H54 (cell line): ENCODE measurements at places on chromosomes 13 and 19.

DNA sequence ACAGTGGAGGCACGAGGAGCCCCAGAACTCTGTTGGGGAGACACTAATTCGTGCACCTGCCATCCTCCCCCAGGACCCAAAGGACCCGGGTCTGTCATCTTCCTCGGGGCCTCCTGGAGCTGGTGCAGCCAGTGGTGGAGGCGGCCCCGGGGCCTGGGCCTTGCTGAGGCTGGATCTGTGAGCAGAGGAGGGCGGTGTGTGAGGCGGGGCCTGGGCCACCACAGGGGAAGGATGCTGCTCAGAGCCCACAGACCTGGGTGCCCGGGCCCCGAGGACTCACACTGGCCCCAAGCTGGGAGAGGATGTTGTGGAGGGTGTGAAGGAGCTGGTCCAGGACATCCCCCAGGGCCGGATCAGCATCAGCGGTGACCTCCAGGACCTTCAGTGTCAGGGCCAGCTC lies 8.3 kb downstream of the IFNL3 start:
- no peak for DNase-seq

DNA sequence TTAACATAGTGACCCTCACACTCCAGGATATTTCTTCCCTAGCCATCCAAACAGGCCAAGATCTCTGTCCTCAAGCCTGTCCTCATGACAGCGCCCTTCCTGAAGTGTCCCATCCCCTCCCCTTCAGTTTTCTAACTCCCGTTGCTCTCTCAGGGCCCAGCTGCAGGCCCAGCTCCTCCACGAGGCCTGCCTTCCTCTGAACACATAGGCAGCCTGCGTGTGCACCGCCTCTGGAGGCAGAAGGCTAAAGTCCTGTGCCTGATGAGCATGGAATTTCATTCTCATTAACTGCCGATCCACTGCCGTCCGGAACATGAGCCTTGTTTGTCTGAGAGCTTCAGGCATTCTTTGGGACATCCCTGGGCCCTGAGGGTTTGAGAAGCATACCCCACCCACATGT lies 306.4 kb downstream of the DCLK1 start:
- DNase-seq: no peak

DNA sequence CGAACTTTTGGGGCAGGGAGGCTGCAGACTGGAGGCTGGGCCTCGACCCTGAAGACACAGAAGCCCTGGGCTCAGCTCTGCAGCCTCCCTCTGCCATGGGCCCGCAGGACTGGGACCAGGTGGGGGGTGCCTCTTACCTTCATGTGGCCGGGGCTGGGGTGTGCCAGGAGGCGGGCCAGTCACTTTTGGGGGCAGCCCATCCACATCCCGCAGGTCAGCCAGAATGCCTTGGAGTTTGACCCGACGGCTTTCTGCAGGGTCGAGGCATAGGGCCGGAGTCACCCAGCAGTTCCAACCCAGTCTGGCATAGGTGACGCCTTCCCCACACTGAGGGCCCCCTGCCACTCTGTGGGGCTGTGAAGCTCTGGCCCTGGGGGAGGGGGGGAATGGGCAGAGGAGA lies 10.8 kb upstream of the PRKD2 start:
- DNase-seq: no peak

DNA sequence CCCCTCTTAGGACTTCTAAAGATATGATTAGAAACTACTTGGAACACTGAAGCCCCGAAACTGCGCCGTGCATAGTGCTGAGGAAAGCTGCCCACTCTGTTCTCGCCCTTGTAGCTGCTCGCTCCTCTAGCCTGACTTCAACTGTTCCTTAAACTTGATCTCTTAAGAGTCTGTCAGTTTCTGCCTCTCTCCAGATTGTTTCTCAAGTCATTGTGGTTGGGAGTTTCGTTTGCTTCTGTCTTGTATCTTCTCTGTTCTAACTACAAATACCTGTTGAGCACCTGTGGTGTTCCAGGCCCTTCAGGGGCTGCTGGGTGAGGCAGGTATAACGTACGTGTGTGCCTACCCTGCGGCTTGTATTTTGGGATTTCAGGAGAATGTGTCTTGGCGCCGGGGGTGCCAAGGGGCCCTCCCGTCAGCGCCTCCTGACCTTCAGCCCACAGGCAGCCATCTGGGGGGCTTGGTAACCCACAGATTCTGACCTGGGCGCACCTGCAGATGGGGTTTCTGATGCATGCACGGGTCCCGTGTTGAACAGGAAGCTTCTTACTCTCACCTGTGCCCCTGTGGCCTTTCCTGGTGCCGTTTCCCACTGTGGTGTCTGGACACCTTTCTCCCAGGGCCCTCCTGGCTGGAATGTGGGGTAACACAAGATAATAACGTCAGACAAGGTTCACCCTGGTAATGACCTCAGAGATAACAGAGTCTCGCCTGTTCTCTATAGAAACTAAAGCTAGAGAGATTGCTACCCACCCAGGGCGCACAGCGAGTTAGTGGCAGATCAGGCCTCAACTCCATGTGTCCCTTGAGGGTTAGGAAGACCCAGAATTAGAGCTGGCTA lies 17.2 kb upstream of the DCUN1D2 start:
- DNase-seq: no peak

DNA sequence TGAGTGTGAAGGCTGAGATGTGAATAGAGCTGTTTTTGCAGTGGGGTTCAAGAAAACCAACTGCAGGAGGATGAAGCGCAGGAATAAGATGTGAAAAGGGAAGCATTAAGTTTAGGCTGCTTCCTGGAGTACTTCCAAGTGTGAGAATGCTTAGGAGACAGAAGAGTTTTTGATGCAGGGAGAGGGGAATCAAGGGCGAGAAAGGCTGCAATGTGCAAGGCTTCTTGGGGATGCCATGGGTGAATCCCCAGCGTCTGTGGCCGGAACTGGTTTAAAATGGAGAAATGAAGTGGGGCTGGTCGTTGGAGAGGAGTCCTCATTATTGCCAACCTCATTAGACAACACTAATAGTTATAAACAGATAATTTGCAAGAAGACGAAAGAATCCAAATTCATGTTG lies 764.9 kb downstream of the LIG4 start:
- DNase-seq: no peak

DNA sequence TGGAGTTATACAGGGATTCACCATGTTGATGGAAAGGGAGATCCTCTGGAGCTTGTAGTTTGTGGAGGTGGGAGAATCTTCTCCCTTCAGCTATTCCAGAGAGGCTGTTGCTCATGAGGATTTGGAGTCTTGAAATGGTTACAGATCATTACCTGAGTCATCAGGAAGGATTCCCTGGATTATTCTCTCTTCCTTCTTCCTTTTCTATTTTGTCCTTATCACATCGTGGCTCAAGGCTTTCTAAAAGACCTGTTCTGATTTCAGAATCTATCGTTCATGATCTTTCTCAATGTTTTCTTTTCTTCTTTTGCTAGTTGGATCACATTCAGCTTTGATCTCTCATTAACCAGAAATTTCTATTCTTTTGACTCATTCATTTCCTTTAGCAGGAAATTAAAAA lies 196.0 kb downstream of the KLF5 start:
- DNase-seq: no peak

GRCh38 chr19:2458054-2458453 lies 1.3 kb upstream of the LMNB2 start:
- DNase-seq: no peak

DNA sequence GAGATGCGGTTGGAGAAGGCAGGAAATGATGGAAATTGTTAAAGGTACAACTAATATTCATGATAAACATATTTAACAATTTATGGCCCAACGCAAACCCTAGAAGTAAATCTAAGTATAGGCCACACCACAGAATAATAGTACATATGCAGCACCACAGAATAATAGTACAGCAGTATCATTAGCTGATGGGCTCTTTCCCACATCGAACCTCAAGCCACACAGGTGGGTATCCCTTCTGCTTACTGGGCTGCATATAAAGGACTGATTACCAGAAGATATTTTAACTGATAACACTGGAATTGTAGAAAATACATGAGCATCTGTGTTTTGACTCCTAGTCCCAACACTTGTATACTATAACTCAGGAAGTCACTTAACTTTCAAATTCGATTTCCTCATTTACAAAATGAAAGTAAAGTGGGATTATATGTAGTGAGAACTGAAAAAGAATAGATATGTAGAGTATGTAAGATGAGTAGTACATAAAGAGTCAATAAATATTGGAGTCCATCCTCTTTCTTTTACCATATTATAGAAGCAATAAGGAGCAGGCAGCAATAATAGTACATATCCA lies 91.5 kb downstream of the TSC22D1 start:
- no peak for DNase-seq

DNA sequence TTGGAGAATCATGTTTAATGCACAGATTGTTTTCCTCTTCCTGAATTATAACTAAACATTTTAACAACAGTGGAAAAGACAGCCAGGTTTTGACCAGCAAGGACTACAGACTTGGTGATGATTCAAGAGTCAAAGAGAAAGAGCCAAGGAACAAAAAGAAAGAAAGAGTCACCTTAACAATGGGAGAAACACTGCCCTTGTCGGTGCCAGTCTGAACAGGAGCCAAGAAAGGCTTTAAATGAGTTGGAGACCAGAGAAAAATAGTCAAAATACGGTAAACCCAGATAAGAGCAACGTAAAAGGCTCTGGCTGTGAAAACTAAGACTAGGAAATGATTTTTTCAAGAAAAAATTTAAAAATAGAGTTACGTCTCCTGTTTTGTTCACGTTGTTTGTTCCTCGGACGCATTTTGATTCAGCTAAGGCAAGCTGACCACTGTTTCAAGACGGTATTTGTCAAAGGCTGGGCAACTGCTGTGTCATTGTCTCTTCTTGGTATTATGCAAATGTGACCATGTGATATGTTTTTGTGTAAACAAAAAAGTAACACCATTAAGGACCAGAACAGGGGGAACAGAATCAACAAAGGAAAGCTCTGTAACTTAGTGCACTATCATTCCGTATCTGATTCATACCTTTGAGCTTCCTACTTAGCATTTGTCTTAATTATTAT lies 634.5 kb downstream of the LIG4 start:
- no peak for DNase-seq

- DNase-seq: no peak
These were observed 15.9 kb downstream of the OPA3 start for GRCh38 chr19:45568732-45569131.

DNA sequence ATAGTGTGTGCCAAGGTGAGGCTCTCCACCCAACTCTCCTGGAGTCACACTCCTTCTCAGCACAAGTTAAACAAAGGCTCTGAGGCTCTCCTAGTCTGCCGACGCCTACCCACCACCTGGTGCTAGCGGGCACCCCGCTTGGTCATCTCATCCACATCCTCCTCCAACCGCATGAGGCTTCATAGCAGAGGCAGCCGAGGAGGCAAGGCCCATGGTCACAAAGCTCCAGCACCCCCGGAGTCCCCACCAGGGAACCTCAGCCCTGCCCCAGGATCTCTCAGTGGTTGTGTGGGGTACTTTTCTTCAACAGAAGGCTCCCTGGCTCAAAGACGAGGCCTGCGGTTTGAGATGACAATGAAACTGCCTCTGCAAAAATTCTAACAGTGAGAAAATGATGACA lies 43.0 kb downstream of the STK24 start:
- no peak for DNase-seq

DNA sequence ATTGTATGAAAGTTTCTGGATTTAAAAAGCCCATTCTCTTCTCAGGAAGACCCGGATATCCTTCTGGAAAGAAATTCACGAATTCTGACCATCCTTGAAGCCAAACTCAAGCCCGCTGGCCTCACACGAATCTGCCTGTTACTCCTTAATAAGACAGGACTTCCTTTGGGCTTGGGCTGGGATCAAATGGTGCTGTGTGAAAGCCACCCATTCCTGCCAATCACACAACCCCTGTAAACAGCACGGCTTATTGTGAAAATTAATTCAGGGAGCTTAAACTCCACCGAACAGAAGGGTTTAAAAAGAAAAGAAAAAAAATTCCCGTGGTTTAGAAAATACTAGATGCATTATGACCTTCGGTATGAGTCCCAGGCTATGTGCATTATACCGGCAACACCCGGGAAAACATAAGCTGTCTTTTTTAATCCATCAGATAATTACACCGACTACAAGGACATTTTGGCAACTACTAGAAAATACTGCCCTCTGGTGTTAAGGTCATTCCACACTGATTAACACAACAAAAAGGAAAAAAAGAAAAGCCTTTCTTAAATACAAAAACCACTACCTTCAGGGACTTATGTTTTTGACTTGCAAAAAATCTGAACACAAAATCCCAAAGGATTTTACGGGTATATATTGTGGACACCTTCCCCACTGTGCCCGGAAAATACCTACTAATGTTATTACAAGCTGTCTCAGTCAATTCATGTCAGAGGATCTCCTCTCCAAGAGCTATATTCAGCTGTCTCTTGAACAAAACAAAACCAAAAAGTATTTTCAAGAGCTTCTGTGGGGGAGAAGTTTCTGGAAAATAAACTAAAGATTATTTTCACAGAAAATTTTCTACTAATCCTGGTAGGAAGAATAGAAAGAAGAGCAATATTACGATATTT lies 76.0 kb upstream of the LSM14A start:
- peak; percentile 50 for DNase-seq

GRCh38 chr13:74986609-74987008 lies 495.4 kb downstream of the TBC1D4 start:
- DNase-seq: no peak

DNA sequence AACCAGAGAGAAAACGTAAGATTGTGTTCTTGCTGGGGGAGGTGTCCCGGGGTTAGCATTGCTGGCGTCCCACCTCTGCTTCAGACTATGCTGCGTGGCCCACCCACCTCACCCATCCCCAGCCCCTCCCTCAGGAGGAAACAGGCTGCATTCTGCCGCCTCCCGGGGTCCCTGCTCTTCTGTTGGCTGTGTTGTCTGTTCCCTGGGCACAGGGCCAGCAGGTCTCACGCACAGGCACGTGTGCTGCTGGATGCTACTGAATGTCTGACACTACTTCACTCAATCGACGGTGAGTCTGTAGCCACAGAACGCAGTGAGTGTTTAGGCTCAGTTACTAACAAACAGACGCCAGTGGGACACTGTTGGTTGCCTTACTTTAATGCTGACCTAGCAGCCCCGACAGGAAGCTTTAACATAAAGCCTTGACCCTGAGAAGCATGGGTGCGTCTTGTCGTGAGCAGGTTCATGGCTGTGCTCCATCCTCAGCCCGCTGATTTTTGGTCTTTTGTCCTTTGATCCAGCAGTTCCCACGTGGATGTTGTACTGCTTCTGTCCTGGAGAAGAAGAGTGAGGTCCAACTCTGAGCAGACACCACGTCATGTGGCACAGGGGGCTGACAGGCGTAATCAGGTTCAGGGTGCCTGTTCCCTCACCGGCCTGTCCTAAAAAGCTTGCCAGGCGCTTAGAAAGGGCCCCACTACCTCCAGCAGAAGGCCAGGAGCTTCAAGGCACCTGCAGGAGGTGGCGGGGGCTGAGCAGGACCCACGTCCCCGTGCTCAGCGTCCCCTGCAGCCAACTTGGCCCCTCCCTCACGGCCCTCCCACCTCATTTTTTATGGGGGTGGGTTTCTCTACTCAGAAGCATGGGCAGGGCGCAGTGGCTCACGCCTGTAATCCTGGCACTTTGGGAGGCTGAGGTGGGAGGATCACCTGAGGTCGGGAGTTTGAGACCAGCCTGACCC lies 26.0 kb downstream of the NAXD start:
- no peak for DNase-seq

GRCh38 chr13:105814219-105814901 lies 721.1 kb downstream of the EFNB2 start:
- DNase-seq: no peak

DNA sequence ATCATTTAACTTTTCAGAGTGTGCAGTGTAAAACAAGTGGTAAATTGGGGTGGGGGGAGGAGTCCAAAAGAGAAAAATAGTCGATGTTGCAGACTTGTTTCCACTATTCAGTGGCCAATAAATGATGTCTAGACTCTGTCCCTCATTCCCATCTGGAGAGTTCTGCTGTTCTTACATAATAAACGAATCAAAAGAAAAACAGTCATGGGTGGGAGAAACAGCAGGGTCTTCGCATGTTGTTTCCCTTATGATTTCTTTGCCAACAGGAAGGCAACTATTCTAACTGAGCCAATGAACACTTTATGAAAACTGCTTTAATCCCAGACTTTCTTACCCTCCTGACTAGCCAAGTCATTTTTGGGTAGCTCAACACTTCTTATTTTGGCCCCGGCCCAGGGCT lies 615.5 kb downstream of the FGF9 start:
- DNase-seq: no peak
